Natural killer cell (primary cell): ENCODE measurements at places on chromosomes 6 and 20.

DNA sequence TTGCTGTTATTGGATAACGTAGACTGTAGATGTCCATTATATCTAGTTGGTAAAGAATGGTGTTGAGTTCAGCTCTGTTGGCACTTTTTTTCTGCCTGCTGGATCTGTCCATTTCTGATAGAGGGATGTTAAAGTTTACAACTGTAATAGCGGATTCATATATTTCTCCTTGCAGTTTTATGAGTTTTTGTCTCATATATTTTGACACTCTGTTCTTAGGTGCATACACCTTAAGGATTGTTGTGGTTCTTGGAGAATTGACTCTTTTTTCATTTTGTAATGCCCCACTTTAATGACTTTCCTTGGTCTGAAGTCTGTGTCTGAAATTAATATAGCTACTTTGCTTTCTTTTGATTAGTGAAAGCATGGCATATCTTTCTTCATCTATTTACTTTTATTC lies 16.1 kb downstream of the STXBP5 start:
- no peak for DNase-seq

DNA sequence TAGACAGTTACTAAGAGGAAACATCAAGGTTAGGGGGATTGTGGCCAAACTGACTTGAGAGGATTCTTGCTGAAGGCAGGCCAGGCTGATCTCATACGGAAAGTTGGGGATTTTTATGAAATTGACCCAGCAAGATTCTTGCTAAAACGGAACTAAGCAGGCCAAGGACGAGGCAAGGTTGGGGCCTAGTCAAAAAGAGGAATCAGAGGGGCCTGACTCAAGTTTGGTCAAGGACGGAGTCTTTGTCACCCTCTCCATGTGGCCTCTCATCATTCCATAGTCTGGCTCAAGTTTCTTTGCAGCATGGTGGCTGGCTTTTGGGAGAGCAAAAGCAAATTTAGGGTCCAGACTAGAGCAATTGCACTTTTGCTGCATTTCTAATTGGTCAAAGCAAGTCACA lies 7.9 kb upstream of the HECA start:
- no peak for DNase-seq

DNA sequence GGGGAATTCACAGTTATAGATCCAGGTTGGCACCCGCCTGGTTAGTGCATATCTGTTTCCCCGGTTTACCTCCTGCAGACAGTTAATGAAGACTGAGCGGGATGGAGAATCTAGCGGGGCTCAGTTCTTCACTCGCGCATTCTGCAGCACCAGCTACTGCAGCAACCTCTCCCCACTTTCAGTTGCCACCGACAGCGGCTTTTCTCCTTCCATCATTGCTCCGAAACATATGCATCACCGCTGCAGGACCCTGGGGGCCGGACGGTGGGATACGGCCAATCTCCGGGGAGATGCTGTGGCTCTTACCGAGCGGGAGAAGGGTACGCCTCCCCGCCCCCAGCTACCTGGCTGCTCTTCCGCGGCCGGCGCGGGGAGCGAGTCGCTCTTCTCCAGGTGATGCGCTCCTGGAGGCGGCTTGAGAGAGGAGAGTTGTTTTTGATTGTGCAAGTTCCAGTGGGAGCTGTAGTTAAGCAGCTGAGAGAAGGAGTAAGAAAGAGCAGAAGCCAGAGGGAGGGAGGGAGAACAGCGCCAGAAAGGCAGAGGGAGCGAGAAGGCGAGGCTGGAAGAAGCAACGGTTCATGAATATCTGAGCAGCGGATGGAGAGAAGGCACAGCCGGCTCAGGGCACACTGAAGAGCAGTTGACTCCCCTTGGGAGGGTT lies at the start of gene SGK1:
TSS of gene SGK1 (minus strand) at position 642 of the 661 bp plus-strand sequence. CDS start 652 bp downstream, outside the sequence.
- DNase-seq = peak; percentile 51

DNA sequence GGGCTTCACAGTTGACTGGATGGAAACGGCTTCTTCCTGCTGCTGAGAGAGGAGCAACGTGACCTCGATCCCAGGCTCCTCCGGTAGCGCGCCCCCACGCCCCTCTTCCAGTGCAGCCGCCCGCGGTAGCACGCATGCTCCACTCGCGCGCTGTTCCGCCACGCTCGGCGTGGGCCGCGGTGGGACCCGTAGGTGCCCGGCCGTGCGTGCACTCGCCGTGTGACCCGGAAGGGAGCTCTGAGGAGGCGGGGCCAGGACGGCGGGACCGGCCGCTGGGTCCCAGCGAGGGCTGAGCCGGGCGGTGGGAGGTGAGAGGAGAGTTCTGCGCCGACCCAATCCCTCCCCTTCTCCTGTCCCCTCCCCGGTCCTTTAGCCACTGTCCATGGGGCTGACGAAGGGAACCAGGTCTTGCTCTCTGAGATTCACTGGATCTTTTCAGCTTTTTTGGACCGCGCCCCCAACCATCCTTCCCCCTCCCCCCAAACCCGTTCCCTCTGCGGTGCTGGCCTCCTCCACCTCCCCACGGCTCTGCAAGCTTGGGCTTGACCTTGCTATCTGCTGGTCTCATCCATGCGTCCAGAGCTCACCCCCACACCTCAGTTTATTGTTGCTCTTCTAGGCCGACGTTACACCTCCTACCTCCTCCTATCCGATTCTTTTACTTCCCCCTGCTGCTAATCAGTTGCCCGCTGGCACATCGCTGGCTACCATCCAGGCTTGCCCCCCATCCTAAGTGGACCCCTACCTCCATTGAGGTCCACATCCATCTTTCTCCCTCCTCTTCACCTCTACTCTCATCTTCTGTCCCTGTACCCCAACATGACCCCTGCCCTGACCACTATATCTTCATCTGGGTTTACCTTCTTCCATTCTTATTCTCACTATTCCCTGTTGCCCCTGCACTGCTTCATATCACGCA lies at the start of gene CUL9:
TSS of gene CUL9 (plus strand) at position 255 of the 919 bp plus-strand sequence. CDS start 2,115 bp downstream, outside the sequence.
- DNase-seq = peak; percentile 79

DNA sequence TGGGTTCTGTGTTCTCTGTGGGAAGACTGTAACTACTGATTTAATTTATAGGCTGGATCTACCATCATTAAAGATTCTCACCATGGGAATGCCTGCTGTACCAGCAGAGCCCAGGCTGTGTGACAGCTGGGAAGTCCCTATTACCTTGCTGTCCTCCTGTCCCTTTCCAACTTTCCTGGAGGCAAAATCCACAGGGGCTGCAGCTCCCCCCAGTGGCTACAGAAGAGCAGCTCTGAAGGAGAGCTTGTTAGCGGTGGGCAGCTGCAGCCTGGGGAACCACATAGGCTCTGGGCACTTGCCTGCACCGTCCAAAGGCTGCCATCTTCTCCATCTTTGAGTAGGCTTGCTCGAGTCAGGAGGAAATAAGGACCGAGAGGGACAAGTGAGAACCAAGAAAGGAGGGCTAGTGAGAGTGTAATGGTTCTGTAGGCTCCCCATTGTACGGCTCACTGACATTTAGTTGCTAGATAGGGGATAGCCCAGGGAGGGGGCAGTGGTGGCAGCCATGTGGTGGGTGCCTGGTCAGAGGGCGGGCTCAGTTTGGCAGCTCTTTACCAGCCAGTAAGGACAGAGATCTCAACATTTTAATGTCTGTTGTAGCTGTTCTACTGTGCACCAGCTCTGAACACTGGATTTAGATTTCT lies 155.1 kb upstream of the MLIP start:
- DNase-seq = no peak

DNA sequence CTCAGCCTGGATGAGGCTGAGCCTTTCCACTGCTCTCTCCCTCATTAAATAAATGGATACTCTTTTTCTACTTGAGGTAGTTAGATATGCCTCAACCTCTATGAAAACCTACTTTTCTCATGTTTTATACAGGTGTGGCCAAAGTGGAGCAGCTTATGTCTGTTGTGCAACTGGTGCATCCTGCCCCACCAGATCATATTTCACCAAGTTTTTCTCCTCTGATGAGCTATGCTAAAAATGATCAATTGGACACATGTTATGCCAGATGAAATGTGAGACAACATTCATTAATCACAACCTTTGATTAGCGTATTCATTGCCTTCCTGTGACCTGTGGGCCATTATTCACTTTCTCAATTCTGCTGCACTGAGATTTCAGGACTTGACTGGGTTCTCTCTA lies 106.9 kb upstream of the NEDD9 start:
- DNase-seq = no peak

GRCh38 chr6:109515781-109516409 lies 32.9 kb upstream of the ZBTB24 start:
- DNase-seq = no peak

GRCh38 chr6:134523903-134524650 lies 206.2 kb upstream of the SGK1 start:
- no peak for DNase-seq

DNA sequence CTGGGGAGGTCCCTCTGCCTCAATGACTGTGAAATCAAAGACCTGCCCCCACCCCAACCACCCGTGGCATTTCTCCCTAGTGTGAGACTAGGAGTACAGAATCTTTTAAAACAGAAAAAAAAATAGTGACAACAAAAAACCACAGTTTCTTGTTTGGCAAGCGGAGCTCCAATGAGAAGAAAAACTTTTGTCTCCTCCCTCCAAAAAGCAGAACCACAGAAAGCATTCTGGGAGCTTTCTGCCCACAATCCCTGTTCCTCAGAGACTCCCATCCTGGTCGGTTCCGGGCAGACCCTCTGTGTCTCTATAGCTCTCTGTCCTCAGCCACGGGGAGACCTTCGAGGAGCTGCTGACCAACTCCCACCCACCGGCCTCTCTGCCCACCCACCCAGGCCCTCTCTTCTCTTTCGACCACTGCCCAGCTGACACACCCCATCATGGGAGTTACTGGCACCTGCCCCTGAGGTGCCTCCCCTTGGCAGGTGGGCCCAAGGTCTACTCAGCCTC lies 4.9 kb downstream of the PREX1 start:
- no peak for DNase-seq

GRCh38 chr6:138550346-138550767 lies 51.1 kb upstream of the NHSL1 start:
- DNase-seq = no peak

DNA sequence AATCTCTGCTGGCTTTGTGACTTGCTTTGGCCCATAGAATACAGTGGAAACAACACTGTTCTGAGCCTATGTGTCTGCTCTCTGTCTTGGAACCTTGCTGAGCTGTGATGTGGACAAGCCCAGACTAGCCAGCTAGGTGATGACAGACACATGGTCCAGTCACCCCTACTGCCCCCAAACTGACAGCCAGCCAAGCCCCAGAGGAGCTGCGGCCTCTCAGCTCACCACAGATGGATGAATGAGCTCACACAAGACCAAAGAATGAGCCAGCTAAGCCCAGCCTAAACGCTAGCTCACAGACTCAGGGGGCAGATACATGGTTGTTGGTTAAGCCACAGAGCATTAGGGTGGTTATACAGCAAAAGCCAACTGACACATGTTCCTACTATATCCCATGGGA lies 4.1 kb downstream of the AARS2 start:
- DNase-seq = no peak

GRCh38 chr20:56788671-56789610 lies 159.8 kb downstream of the TFAP2C start:
- no peak for DNase-seq

GRCh38 chr20:48823960-48824498 lies 3.8 kb downstream of the PREX1 start:
- peak; percentile 49 for DNase-seq

DNA sequence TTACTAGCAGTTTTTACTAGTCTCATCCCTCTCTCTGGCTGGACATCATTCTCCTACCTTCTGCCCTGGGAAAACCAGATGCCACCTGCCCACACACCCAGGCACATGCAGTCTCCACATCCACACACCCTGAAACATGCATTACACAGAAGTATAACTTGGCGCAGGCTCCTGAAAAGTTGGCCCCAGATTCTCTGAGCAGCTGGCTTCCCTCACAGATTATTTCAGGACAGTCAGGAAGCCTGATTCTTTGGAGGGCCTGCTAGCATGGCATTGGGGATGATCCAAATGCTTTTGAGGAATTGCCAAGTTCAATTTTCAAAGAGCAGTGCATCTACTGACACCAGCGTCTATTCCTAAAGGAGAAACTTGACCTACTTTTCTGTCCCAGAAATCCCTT lies 27.8 kb upstream of the KIF16B start:
- no peak for DNase-seq

- no peak for DNase-seq
These were observed 6.7 kb downstream of the MTCH1 start for GRCh38 chr6:36979347-36979742.

- no peak for DNase-seq
These were observed 26.8 kb upstream of the UBE2J1 start for GRCh38 chr6:89379281-89379680.

DNA sequence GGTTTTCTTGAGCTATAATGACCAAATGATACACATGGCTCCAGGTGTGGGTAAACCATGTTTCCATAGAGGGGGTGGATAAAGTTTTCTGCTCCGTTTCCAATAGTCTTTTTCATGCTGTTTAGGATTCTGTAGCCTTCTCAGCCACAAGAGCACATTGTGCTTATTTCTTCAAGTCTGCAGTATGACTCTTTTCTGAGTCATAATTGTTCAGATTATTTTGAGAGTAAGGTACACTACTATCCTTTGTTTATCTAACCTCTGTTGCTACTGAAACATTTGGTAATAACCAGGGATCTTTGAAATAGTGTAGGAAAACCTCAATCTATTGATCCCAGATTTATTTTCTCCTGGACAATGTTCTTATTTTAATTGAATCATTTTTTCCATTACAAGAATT lies 247.9 kb upstream of the BMP2 start:
- DNase-seq = no peak

DNA sequence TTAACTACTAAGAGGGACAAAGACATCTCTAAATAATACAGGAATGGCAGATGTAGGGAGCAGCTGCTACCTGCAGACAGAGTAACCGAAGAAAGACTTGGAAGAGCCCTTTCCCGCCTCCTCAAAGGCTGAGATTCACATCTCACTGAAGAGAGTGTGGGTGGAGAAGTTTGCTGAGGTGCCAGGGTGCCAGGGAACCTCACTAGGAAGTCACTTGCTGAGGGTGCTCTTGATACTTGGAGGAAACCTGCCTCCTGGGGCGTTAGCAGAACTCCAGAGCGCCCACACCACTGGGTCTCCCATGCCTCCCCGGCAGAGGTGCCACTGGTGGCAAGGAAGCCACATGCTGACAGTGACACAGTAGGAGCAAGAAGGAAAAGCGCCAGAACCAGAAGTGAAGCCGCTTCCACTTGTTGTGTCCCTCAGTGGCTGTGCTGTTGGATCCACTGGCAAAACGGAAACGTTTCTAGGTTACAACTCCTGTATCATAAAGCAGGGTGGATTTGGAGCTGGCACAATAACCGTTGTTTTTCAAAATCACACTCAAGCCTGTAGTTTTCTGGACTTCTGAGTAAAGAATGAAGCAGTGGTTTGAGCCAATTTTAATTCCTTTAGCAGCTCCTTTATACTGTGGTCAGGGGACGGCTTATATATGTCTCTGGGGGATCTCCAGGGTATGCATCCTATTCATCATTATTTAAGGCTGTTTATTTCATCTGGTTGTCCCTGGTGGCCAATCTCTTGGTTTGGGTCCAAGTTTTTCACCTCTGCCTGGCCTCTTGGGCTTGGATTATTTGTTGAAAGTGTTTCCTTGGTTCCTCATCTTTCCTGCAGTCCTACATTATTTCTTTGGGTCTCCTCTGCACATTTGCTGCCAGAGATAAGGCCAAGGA lies 64.5 kb downstream of the CDC5L start:
- DNase-seq = no peak

- no peak for DNase-seq
These were observed 21.6 kb downstream of the CNKSR3 start for GRCh38 chr6:154488802-154489437.
